IPS-NIHi11 (cell line): ENCODE measurements at places on chromosomes 5 and 9.

GRCh38 chr9:4289411-4290326, 10.2 kb downstream of the GLIS3 start:
- no peak for DNase-seq

GRCh38 chr5:89351222-89351621, 468.2 kb upstream of the MEF2C start:
- no peak for DNase-seq

DNA sequence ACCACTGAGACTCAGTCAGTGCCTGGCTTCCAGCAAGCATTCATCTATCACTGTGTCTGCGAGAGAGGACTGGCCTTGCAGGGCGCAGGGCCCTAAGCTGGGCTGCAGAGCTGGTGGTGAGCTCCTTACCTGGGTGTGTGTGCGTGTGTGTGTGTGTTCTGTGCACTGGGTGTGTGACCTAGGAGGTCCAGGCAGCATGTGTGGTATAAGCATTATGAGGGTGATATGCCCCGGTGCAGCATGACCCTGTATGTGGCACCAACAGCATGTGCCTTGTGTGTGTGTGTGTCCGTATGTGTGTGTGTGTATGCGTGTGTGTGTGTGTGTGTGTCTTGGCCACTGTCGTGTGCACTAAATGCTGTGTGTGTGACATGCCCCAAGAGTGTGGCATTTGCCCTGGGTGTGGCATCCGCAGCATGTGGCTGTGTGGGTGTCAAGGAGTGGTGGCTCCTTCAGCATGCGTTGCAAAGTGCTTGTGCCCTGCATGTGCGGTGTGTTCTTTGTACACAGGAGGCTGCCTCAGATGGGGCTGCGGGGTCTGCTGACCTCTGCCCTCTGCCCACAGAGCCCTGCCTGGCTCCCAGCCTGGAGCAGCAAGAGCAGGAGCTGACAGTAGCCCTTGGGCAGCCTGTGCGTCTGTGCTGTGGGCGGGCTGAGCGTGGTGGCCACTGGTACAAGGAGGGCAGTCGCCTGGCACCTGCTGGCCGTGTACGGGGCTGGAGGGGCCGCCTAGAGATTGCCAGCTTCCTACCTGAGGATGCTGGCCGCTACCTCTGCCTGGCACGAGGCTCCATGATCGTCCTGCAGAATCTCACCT, 3.3 kb downstream of the FGFR4 start:
- no peak for DNase-seq

DNA sequence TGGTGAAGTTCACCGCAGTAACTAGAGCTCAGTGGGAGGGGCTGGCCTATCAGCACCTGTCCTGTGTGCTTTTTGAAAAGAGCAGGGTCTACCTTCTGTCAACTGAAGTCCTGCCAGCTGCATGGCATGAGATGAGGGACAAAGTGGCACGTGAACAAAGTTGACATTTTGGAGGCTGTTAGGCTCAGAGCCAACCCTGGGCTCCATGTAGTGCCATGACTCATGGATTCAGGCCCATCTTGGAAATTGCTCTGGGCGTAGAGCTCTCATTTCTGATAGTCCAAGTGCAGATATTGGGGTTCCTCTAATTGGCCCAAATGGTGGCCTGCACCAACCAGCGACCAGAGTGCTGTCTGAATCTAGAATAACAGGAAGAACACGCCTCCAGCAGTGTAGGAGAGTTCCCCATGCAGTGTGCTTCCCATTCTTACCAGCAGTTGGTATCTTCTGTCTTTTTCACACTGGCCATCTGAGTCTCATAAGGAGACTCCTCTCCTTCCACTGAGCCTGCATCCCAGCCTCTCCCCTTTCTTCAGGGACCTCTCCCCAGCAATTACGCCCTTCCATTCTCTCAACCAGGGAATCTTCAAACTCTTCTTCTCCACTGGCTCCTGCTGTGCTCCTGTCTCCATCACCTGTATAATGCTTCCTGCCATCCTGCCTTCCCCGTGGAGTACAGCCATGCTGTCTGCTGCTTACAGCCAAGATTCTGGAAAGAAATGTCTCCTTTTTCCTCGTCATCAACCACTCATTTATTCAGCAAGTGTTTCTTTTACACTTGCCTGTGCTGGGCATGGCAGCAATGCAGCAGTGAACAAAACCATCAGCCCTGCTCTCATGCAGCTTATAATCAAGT, 30.4 kb downstream of the IRF1 start:
- peak; percentile 58 for DNase-seq

DNA sequence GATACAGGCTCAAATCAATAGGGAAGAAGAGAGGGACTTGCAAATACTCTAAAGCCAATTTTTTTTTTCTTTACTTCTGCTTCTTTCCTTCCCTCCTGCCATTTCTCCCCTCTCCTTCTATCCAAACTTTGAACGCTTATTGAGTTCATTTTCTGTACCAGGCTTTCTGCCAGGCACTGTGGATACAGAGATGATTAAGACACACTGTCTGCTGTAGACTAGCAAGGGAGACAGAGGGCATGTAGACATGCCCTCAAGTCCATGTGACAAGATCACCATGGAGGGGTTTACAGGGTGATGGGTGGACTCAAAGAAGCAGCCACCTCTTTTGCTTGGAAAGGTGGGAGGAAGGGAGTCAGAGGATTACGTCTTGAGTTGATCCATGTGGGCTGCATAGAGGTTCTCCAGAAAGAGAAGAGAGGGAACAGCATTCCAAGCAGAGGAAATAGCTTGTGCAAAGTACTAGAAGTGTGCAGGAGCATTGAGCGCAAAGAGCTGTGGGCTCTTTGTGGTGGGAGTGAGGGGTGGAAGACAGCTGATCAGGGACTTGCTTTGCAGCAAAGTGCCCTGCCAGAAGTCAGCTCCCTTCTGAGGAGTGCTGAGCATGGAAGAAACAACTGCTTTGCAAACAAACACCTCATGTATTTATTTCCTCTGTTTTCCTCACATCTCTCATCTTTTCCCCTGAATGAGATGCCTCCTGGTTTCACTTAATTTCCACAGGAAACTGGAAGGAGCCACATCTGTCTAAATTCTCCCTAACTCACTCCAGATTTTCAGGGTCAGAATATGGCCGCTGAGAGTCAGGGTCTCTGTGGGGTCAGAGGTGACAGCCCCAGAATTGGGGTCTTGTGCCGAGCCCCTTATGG, 64.4 kb upstream of the COL15A1 start:
- no peak for DNase-seq

DNA sequence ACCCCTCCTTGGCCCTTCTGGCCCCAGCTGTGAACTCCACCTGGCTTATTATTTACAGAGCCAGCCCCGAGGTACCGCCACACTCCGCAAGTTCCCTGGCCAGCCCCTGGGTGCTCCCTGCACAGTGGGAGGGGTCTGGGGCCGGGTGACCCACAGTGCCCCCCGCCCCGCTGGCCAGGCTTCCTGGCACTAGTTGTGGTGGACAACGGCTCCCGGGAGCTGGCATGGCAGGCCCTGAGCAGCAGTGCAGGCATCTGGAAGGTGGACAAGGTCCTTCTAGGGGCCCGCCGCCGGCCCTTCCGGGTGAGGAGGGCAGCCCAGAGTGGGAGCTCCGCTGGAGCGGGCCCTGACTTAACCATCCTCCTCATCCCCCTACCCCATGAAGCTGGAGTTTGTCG, 3.9 kb downstream of the MAMDC4 start:
- no peak for DNase-seq

- DNase-seq = no peak
These were observed 124.1 kb downstream of the NXNL2 start for GRCh38 chr9:88659126-88659525.

- DNase-seq = no peak
These were observed 264.4 kb upstream of the WWC1 start for GRCh38 chr5:168027007-168027406.

DNA sequence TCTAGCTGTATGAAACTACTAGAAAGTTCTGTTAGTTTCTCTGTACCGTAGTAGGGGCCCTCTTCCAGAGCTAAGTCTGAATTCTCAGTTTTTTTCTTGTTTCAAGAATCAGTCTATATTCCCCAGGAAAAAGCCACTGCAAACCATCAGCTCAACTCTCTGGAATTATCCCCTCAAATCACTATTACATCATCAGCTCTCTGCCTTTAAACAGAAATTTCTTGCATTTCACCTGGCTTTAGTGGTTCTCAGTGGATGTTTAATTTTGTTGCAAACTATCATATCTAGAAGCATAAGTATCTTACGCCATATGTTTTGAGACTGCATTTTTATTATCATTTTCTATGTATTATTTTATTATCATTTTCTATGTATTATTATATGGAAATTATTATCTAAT, 55.2 kb upstream of the PPP2CA start:
- no peak for DNase-seq

DNA sequence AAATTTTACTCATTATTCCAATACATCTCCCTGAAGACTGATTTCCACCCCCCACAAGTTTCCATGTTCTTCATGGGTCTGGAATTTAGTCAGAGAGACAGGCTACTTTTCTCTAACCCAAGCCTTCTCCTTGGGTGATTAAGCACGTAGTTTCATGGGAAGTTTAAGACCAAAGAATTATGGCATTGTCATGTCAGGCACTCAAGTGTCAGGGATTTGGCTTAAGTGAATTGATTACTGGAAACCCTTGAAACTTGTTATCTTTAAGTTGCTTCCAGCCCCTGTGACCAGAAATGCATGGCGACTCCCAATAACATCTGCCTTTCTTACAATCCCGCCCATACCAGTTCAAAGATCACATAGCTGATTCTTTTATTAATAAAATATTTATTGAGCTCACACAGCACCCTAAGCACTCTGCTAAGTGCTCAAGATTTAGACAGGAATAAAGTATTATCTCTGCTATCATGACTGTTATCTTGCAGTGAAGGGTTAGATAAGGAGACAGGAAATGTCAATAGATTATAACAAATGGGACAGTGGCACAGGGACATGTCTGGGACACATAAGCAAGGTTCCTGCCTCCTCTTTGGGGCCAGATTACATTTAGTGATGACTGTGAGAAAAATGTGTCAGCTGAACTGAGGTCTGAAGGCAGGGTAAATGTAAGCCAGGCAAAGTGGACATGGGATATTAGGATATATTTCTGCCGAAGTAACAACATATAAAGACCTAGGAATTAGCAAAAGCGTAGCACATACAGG, 241.2 kb upstream of the TNC start:
- DNase-seq = no peak

DNA sequence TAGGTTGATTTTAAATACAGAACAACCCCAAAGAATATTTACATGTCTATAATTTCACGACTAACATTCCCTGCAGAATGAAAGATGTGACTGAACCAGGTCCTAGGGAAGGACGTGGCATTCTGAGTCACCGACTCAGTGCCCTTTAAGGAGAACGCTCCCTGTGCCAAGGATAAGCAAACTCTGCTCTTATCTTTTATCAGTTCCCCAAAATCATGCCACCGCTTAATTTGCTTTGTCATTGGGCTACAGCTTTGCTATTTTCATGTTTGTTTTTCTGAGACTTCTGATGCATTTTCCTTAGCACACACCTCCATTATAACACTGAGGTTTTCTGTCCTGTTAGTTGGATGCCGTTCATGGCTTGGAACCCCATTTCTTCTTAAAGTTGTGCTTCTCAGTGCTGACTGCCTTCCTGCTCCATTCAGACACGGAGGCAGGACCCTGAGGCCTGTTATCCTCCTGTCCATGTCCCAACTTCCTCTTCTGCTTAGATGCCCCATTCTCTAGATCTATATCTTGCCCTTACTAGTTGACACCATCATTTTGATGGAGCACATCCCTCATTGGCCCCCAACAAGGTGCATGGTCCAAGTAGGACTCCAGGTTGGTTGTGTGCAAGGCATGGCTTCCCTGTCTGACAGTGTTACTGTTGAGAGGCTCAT, 11.2 kb upstream of the SEMA4D start:
- DNase-seq = no peak

DNA sequence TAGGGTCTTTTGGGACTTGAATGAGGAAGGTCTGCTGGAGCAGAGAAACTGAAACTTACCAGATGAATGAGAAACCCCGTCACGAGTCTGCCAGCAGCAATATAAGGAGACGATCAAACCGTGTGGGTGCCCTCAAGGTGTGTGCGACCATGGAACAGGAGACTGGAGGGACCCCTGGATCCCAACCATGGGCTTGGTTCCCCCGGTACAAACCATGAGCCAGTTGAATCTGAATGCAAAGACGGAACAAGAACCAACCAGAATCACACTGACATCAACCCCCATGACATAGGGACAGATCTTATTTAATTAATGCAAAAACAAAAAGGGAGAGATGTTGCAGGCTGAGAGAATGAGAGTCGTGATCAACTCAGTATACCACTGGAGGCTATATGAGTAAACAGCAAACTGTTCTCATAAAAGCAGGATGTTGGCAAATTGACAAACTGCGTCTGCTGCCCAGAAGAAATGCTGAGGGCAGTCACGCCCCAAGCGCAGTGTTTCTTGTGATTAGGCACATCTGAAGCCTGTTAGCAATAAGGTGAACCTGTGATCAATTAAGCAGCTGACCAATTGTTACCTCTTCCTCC, 475.5 kb upstream of the ACO1 start:
- no peak for DNase-seq

GRCh38 chr5:83031381-83031780, 45.8 kb downstream of the TMEM167A start:
- DNase-seq = no peak

GRCh38 chr5:135158982-135159381, 125.0 kb upstream of the PITX1 start:
- no peak for DNase-seq

GRCh38 chr9:76882686-76883085, 23.2 kb downstream of the PRUNE2 start:
- DNase-seq = no peak

GRCh38 chr5:4628645-4629385, 511.3 kb upstream of the ADAMTS16 start:
- DNase-seq = no peak

DNA sequence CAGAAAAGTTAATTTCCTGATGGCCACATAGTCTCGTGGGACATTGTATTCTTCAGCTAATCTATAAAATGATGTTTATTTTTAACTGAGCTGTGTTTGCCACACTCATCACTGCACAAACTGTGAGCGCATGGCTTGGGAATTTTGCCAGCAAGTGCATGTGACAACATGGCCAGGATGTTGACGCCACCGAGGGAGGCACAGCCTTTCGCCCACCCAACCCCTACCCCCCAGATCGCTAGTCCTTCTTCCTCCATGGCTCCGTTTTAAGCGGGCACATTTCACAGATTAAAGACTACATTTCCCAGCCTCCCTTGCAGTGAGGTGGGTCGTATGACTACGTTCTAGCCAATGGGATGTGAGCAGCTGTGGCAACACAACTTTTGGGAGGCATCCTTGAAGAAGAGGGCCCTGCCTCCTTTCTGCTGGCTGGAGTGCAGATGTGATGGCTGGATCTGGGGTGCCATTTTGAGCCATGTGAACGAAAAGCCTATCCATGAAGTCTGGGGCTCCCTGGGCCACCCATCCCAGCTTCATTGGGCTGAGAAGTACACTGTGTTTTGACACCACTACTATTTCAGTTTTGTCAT, 7.9 kb downstream of the NRARP start:
- no peak for DNase-seq

GRCh38 chr9:130689937-130690700, 3.5 kb upstream of the EXOSC2 start:
- DNase-seq = peak; percentile 74
